ENCODE measurements at places on chromosomes 11 and 22. TPM values are rescaled to one million over a fixed set of nuclear protein-coding genes. Genes with fewer than 3 reads are reported as not detected.

CCDC87 gene
- under 0.01 TPM for total RNA-seq

MYEOV gene
- total RNA-seq = 7.0 TPM

CDC42EP1 gene
- 84.7 TPM for total RNA-seq

TBX10 gene
- not detected for total RNA-seq

CARNS1 gene
- 2.1 TPM for total RNA-seq

POU2AF1 gene
- total RNA-seq = not detected

DNA sequence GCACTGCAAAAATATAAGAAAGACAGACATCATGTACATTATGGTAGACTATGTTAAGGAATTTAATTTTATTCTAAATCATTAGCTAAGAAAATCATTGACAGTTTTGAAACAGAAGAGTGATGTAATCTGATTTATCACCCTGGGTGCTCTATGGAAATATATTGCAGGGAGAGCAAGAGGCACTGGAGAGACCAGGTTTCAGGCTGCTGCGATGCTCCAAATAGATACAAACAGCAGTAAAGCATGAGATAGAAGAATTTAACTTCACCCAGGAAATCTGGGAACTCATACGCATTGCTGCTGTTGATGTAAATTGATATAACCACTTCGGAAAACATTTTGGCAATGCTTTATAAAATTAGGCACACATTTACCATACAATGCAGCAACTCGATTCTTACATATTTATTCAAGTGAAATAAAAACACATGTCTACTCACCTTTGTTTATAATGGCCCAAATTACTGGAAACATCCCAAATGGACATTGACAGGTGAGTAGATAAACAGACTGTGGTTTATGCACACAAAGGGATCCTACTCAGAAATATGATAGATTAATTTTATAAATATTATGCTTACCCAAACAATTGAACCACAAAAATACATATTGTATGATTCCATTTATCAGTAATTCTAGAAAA is 535.1 kb upstream of the CHORDC1 start:
- H3K4me1 ChIP-seq = no peaks in the 10 kb centered on the region
- H3K27me3 ChIP-seq = no peaks in the 10 kb centered on the region
- no peak overlapping the region for H3K27ac ChIP-seq
- no peak for DNase-seq
- H3K36me3 ChIP-seq = no peaks in the 10 kb centered on the region
- H3K4me3 ChIP-seq = no peak overlapping the region

DNA sequence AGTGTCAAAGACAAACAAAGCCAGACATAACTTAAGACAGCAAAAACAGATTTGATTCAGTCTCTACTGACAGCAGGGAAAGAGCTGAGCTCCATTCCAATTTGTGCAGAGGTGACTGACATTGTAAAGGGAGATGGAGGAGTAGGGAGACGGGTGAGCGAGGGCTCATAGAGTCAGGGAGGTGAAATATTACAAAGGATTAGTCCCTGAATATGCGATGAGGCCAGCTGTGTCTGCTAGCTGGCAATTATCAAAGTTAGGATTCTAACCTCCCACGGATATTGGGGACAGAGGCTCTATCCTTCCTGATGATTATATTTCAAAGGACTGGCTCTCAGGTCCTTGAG is 8.3 kb downstream of the PLAAT2 start:
- H3K4me1 ChIP-seq = no peaks in the 10 kb centered on the region
- no peaks in the 10 kb centered on the region for H3K36me3 ChIP-seq
- H3K27ac ChIP-seq = no peak overlapping the region

DNA sequence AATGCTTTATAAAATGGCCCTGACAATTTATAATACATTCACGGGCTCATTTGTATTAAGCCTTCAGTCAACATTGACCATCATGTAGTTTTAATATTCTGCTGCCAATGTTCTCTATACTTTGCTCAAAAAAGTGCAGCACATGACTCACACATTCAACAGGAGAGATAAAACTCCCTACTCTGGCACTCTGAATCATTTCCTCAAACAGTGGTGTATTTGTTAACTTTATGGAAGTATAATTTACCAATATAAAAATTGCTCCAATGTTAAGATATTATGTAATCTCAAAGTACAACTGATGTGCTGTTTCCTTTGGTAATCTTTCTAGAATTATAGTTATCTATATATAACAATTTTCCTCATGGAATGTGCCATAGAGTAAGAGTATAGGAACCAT is 39.9 kb downstream of the MAML2 start:
- H3K4me3 ChIP-seq = no peak overlapping the region
- no peaks in the 10 kb centered on the region for H3K36me3 ChIP-seq
- no peak for DNase-seq
- peak overlapping the region; percentile 43 for H3K27ac ChIP-seq

DNA sequence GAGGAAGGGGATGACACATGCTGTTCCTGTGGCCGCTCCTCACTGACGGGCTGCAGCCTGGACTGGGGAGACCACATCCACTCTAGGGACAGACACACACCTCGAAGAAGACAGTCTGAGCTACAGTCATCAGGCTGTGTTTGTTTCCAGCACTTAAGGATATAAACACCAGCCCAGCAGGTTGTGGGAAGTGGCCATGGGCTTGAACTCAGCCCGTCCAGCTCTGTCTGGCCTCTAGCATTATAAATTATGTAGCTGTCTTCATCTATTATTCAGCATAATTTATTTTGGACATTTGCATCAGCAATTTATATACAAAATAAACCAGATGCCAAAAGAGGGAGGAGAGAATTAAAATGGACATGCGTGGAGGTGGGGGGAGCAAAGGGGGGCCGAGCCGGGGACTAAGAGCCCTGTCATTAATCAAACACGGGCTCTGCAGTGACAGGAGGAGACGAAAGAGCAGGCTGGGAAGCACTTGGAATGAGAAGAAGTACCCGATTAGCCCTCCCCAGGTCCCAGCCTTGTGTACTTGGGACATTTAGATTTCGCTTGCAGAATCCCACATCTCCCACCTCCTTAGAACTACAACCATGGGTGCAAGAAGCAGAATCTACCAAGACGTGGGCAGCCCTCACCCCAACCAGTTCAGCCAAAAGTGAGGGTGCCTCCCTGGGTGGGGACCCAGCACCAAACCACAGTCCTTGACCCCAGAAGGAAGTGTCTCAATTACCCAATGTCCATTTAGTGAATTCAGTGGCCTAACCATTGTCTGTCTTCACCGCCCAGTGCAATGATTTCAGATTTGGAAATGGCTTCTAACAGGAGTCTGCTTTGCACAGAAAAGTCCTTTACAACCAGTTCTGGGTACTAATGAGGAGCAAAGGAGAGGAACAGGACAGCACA is 309.6 kb downstream of the OPCML start:
- H3K4me1 ChIP-seq = no peaks in the 10 kb centered on the region
- H3K27ac ChIP-seq = no peak overlapping the region
- H3K4me3 ChIP-seq = no peak overlapping the region
- H3K27me3 ChIP-seq = no peaks in the 10 kb centered on the region
- no peak for DNase-seq

DNA sequence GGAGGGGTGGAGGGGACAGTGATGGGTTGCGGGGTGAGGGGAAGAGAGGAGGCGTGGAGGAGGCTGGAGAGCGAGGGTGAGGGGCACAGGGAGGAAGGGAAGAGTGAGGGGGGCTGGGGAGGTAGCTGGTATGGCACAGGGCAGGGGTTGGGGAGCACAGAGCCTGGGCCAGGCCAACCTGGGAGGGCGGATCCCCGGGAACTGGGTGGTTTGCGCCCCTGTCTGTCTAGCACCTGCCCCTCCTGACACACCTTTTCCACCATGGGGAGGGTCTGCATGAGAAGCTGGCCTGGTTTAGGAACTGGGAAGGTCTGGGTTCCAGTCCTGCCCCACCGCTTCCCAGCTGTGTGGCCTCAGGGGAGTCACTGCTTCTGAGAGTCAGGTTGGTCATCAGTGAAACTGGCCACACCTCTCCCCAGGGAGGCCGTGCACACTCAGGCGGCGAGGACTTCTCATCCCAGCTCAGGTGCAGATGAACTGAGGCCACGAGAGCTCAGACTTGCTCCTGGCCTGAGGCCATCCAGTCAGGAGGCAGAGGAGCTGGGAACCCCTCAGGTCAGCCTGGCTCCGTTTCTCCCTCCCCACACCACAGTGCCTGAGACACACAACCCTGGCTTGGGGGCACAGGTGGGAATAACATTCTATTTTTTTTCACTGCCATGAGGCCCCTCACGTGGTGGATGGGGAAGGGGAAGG is 95.6 kb downstream of the PHF21B start:
- no peaks in the 10 kb centered on the region for H3K27me3 ChIP-seq
- no peaks in the 10 kb centered on the region for H3K36me3 ChIP-seq
- no peak overlapping the region for H3K27ac ChIP-seq

- no peak overlapping the region for H3K4me3 ChIP-seq
- H3K36me3 ChIP-seq = no peaks in the 10 kb centered on the region
- DNase-seq = no peak
- no peak overlapping the region for H3K27ac ChIP-seq
These were observed 3.9 kb upstream of the RAB38 start for GRCh38 chr11:88179141-88179540.

DNA sequence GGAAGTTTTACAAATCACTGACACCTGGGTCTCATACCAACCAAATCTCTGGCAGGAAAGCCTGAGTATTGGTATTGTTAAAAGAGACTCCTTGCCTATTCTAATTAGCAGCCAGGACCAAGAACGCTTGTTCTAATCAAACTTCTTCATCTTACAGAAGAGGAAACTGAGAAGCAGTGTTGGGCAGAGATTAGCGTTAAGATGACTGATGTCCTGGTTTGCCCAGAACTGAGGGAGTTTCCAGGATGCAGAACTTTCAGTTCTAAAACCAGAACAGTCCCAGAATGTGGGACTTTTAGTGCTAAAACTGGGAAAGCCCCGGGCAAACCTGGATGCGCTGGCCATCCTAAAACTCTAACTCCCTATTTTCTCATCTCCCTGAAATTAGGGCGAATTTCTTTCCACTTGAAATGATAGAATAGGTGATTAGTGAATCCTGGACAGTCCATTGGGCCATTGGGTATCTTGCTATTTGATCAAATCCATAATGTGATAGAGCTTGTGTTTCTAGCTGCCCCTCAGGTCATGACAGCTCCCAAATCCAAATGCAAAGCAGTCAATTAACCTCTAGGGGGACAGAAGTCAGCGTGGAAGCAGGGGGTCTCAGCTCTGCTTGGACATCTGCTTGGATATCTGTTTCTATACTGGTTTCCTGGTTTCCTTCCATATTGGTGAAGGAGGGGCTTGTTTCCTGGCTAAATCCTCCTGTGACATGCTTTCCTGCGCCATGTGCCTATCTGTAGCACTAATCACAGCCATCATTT is 16.0 kb upstream of the TMPRSS13 start:
- H3K4me1 ChIP-seq = no peaks in the 10 kb centered on the region
- H3K27ac ChIP-seq = no peak overlapping the region
- no peaks in the 10 kb centered on the region for H3K36me3 ChIP-seq
- no peak overlapping the region for H3K4me3 ChIP-seq
- no peaks in the 10 kb centered on the region for H3K27me3 ChIP-seq
- no peak for DNase-seq

DNA sequence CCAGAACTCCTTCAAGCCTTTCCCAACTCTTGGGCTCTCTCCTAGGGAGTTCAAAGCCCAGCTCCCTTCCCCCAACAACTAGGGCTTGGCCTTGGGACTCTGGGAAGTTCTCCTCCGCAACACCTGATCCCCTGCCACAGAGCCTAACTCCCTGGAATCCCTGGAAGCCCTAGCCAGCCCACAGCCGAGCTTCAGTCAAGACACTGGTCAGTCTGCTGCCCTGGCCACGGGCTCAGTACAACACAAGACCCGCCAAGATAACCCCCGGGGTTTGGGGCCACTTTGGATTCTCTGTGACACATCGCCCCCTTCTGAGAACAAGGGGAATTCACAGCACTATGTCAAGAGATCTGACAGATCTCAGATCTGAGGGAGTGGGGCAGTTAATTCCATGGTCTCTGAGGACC is 58.3 kb downstream of the SLC22A12 start:
- DNase-seq = peak; percentile 30
- no peaks in the 10 kb centered on the region for H3K36me3 ChIP-seq
- H3K27me3 ChIP-seq = no peaks in the 10 kb centered on the region
- no peak overlapping the region for H3K4me3 ChIP-seq
- H3K27ac ChIP-seq = no peak overlapping the region
- H3K4me1 ChIP-seq = peaks cover 9% of the 10 kb centered on the region

GRCh38 chr11:30763951-30764350 is 177.8 kb upstream of the MPPED2 start:
- H3K4me3 ChIP-seq = no peak overlapping the region
- H3K4me1 ChIP-seq = no peaks in the 10 kb centered on the region
- H3K27ac ChIP-seq = no peak overlapping the region
- no peaks in the 10 kb centered on the region for H3K27me3 ChIP-seq
- DNase-seq = no peak

DNA sequence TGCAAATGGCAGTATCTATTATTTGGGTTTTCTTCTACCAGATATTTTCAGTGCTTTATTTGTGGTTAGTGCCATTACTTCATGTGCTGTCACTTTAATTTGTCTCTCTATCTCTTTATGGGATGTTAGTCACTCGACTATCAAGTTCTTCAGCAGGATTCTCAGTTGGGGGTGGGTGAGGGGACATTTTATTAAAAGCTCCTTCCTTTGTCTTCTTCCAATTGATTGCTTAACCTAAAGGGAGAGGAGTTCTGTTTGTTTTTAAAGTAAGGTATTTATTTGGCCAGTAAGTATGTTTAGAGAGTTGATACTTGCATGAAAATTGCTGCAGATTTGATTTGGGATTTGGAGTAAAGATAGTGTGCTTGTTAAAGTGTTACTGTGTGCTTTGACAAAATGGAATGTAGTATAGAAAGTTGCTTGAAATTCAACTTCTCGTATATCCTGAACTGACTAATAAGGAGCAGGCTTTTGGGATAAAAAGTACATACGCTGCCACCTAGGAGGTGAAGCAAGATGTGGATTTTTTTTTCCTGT is 10.3 kb downstream of the YAP1 start:
- no peaks in the 10 kb centered on the region for H3K36me3 ChIP-seq
- no peak overlapping the region for H3K27ac ChIP-seq
- DNase-seq = no peak
- no peak overlapping the region for H3K4me3 ChIP-seq

DNA sequence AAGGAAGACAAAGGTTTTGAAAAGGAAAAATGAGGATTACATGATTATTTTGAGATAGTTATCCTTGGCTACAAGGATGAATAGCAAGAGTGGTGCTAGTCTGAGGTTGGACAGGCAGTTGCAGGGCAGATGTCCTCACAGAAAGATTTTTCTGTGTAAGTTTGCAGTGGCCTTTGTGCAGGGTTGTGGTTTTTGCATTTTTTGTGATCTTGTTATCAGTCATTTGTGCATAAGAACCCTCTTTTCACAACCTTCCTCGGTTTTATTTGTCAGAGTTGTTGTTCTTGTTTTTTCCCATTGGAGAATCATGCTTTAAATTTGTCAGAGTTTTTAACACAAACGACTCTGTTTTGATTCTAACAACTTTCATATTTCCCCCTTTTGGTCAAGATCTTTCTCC is 1.4 kb downstream of the CCDC134 start:
- no peaks in the 10 kb centered on the region for H3K27me3 ChIP-seq
- no peak overlapping the region for H3K4me3 ChIP-seq
- DNase-seq = no peak
- H3K4me1 ChIP-seq = peaks cover 30% of the 10 kb centered on the region

DNA sequence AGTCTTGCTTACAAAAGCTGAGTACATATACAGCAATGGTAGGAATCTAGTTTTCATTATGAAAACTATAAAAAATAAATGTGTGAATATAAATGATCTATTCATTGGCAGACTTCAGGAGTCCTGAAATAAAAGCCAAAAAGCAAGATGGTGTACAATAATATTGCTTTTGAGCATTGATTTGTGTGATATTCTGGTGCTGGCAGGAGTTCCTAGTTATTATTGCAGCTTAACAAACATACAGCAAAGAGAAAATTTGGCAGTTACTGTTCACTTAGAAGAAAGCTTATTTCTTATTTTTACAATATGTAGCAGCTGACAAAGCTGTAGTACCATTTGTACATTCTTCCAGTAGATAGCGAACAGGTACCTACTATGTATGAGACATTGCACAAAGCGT is 1518.9 kb upstream of the TENM4 start:
- H3K27ac ChIP-seq = no peak overlapping the region
- H3K27me3 ChIP-seq = no peaks in the 10 kb centered on the region
- no peaks in the 10 kb centered on the region for H3K36me3 ChIP-seq
- H3K4me3 ChIP-seq = no peak overlapping the region
- no peak for DNase-seq
